Activated T-cell treated with anti-CD3 and anti-CD28 coated beads for 24 hours (primary cell): ENCODE measurements at places on chromosomes 2 and 18.

DNA sequence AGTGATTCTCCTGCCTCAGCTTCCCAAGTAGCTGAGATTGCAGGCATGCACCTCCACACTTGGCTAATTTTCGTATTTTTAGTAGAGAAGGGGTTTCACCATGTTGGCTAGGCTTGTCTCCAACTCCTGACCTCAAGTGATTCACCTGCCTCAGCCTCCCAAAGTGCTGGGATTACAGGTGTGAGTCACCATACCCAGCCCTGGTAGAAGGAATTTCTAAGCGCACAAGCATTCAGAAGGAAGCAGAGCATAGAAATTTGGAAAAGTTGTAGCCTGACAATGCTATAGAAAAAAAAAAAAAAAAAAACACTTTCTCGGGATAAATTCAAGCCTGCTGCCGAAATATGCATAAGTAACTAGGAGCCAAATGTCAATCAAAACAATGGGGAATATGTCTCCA, 249.4 kb downstream of the GRB14 start:
- no peak for DNase-seq

DNA sequence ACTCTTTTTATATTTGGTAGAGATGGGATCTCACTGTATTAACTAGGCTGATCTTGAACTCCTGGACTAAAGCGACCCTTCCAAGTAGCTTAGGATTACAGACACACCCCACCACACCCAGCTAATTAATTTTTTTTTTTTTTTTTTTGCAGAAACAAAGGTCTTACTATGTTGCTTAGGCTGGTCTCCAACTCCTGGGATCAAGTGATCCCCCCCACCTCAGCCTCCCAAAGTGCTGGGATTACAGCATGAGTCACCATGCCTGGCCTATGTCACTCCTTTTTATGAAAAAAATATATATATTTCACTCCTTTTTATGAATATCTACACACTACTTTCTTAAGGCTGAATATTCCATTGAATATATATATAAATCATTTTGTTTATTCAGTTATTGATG, 162.8 kb downstream of the MGAT5 start:
- DNase-seq, result no peak

GRCh38 chr2:171436307-171436706, 2.3 kb downstream of the DCAF17 start:
- no peak for DNase-seq

DNA sequence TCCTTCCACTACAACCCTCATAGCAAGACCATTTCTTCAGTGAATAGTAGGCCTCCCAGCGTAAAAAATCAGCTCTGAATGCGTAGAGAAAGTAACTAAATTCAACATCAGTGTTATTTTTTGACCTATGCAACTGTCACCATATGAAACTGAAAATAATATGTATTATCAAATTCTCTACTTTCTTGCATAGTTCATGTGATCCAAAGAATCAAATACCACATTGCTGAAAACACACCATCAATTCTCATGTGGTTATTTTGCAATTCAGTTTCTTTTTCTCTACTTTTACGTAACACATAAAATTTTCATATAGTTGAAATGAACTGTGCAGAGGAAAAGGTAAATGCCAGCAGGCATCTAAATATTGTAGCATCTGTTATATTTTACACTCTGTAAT, 208.5 kb upstream of the SPOPL start:
- no peak for DNase-seq

- DNase-seq, result no peak
Observed at GRCh38 chr2:47485751-47486300, 82.9 kb downstream of the MSH2 start.

DNA sequence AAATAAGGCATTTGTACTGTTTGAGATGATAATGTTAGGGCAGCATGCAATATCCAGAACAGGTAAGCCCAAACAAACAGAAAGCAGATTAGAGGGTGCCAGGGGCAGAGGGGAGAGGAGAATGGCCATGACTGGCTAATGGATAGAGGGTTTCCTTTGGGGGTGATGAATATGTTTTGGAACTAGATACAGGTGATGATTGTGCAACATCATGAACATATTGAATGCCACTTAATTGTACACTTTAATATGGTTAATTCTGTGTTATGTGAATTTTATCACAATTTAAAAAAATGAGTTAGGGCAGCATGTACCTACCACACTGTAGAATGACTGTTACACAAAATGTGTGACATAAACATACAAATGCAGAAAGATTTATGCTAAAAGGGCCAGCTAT, 255.5 kb upstream of the FN1 start:
- DNase-seq, result no peak

DNA sequence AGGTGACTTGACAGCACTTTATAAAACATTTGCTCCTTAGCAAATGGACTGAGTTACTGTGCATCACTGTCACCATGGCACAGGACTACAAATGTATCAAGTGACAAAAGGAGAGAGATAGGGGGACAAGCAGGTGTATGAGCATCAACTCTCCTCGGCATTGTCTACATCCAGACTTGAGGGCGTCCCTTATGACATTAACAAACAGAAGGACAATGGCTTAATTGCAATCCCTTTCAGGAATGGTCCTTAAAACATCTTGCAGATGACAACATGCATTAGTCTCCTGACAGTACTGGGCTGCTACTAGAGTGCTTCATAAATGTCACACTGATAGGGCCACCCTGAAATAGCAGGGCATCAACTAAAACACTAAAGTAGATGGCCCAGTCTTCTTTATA, 198.8 kb downstream of the PDE1A start:
- DNase-seq, result no peak

DNA sequence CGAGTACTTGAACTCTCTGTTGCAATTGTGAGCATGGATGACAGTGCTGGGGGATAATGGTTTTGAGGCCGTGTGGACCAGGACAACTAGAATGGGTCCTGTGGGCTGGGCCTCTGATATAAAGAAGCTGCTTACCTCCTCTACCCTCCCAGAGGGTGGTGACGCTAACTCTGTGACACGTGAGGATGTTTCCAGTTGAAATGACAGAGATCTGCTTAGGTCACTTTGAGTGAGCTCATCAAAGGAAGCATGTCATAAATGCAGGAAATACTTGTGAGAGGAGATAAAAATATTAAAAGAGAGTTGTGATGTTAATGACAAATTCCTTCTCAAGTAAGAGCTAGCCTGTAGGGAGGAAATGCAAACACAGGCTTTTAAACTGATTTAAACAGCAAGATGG, 16.4 kb downstream of the RMC1 start:
- no peak for DNase-seq

- DNase-seq, result no peak
Observed at GRCh38 chr2:117888897-117889296, 74.4 kb downstream of the DDX18 start.
